ENCODE measurements at places on chromosomes 5 and 9.

GRCh38 chr5:100904259-100904861, 1.3 kb upstream of the ST8SIA4 start:
- peak; percentile 27 for DNase-seq

GRCh38 chr5:107533910-107534876, 136.5 kb downstream of the EFNA5 start:
- DNase-seq = no peak

DNA sequence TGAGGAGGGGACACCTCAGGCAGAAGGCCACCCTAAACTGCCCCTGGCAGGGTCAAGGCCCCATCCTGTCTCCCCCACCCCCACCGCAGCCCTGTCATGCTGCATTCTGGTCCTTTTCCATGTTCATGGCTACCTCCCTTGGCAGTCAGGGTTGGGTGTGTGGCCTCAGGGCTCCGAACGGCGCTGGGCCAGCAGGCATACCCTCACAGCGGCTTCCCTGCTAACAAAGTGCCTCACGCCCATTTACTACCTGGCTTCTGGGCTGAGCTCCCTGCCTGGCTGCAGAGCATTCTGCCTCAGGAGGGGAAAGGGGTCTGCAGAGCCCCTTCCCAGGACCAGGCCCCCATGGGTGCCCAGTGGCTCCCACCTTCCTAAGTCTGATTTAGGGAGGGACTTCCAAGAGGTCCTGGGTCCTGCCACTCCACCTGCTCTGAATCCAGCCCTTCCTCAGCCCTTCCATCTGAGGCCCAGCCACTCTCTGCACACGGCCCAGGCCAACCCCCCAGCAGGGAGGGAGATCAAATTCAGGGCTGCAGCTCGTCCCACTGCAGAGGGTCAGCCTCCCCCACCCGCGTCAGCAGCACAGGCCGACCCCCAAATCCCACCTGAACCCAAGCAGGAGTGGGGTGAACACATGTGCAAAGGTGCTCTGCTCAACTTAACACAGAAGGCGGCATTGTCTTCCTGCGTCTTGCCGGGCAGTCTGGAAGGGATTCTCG, 115.9 kb upstream of the PHYKPL start:
- DNase-seq = no peak

DNA sequence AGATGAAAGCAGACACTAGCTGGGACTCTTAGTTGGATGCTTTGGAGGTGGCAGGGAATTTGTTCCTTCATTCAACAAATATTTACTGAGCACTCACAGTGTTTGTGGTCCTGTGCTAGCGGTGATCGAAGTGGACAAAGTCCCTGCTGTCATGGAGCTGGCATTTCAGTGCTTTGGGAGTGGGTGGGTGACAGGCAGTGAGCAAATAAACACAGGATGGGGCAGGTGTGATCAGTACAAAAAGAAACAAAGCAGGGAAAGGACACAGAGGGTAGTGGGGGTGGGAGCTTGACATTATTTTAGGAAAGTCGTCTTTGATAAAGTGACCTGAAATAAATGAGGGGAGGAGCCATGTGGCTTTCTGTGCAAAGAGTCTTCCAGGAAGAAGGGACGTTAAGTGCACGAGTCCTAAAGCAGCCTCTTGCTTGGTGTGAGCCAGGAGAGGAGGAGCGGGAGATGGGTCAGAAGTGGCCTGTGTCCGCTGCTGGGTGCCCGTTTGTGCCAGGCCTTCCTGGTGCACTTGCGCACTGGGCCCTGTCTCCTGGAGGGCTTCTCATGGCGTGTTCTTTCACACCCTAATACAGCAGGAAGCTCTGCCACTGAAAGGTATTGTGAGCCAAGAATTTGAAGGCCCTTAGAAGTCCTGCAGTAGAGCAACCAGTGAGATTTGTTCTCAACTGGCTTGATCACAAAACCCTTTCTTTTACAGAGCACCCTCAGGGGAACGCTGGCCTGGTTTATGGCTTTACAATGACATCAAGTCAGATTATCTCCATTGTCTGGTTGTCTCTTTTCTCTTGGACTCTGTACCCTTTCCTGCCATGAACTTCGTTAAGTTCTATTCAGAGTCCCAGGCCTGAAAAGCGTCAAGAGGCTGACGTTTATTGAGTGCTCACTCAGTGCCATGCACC, 14.8 kb downstream of the NDST1 start:
- DNase-seq = peak; percentile 73

GRCh38 chr5:59484618-59485017, 408.9 kb downstream of the PDE4D start:
- DNase-seq = no peak

- DNase-seq = no peak
Measured at GRCh38 chr5:58498340-58498942, 7.2 kb downstream of the GAPT start.

DNA sequence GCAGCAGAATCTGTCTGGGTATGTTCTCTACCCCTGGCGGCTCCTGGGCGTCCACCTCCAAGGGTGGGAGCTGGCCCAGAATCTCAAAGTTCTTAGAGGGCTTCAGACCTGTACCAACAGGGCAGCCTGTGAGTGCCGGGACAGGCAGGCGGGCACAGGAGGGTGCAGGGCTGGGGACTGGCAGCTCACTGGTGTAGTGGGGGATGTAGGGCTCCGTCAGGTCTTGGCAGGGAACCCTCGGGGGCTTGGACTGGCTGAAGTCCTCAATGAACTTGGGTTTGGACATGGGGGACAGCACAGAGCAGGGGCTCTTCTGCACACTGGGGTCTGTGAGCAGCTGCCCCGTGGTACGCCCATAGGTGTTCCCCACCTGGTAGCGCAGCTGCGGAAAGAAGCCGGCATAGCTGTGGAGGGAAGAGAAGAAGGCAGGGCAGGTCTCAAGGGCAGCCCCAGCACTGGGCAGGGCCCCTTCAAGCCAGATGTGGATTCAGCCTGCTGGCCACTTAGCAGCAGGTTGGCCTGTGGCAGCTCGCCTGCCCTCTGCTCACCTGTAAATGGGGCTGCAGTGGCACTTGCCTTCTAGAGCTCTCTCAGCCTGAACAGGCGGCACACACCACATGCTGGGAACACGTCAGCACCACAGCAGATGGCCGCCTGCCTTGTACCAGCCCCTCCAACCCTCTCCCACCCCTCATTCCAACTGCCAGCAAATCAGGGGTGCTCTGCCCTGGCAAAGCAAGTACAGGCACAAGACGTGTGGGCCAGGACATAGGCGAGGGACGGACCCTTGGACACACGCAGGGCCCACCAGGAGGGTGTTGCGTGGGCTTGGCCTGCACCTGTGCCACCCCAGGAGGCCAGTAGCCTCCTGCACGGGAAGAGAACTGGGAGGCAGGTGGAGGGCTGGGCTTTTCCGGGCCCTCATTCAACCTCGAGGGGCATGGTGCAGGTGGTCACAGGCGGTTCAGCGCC, 4.6 kb downstream of the TUBB4B start:
- no peak for DNase-seq

DNA sequence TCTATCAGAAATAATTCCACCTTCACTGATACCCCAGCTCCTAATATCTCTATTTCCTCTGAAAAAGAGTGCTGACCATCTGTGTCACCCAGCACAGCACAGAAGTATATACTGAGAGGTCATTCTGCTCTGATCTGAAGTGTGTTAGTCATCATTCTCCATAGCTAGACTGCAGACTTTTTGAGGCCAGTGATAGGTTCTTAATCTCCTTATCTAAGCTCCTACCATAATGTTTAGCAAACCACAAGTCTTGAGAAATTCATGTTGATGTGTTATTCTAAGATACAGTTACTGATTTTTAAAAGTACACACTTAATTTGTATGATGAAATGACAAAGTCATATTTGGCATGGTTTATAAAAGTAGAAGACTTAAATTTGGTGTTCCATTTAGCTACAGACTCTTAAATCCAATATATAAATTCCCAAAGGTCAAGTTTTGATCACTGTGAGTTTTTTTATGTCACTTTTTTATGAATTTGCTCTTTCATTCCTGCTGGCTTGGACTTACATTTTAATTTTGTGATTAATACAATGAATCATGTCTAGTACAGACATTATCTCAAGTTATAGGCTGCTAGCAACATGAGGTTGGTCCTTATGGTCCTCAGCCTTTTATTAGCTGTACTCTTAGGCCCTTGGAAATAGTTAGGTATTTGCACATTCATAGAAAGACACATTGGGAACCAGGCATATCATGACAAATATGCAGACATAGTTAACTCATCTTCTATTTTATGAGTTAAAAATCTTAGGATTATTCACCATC, 380.8 kb downstream of the EBF1 start:
- no peak for DNase-seq
